ENCODE measurements at places on chromosomes 11 and 22.

DNA sequence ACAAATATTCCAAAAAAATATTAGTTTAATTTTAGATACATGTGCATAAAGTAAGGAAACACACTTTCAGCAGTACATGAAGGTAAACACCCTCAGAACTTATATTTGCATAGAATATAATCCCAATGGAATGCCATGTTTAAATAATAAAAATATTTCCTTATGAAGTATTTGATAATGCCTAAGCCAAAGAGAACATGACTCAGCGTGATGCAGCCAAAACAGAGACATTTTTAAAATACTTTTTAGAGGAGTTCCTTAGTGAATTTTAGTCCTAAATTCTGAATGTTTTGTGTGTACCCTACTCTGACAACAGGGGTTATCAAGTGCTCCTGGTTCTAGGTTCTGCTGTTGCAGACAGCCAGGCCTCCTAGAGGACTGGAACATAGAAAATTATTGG is 39.1 kb upstream of the POU2AF2 start:
- no peak for DNase-seq

GRCh38 chr11:2209900-2210321 is 38.3 kb upstream of the TH start:
- no peak for DNase-seq

- no peak for DNase-seq
Measured at GRCh38 chr11:119093942-119094815, 7.5 kb downstream of the DPAGT1 start.

GRCh38 chr11:76597533-76598425 is 72.8 kb downstream of the LRRC32 start:
- no peak for DNase-seq

DNA sequence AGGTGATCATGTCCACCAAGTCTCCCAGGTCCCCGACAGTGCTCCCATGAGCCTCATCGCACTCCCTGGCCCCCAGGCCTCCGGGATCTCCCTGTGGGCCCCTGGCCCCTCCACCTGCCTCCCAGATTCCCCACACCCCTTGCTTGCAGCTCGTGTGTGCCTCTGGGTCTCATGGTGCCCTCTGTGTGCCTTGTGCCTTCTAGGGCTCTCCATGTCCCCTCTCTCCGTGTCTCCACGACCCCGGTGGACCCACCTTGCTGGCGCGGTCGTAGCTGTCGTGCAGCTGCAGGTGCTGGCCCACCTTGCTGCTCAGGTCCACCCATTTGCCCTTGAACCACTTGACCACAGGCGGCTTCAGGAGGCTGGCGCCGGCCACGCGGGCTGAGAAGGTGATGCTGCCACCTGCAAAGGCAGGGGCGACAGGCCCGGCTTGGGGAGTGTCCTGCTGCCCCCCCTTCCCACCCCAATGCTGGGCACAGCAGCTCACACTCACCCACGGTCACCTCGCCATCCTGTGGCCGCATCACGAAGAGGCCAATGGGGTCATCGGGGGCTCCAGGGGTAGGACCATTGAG is 2.9 kb downstream of the MYBPC3 start:
- no peak for DNase-seq

DNA sequence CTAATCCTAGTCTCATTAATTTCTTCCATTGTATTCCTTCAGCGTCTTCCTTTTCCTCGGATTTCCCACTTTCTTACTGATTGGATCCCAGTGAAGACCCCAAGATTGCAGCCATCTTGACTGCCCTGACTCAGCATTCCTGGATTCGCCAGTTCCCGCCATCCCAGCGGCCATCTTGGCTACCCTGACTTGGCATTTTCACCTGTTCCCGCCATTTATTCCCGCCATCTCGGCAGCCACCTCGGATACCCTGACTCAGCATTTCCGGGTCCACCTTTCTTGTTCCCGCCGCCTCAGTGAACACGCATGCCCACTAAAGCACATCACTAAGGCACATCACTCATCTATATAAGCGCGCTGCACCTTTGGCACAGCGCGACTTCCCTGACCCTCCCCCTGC is 13.8 kb upstream of the OR56A3 start:
- DNase-seq = no peak
